HFFc6 (cell line): ENCODE measurements at places on chromosomes 12 and 14. TPM values are rescaled to one million over a fixed set of nuclear protein-coding genes. Genes with fewer than 3 reads are reported as not detected.

- DNase-seq = no peak
Measured at GRCh38 chr12:119326341-119326740, 8.2 kb upstream of the CCDC60 start.

KRT7 gene
- 65.0 to 462 TPM (median 339 TPM) in 3 replicates for total RNA-seq

- DNase-seq = no peak
Measured at GRCh38 chr12:4244868-4245267, 28.7 kb upstream of the CCND2 start.

KRT80 gene
- 2.5 to 3.8 TPM (median 3.7 TPM) in 3 replicates for total RNA-seq
